ENCODE measurements at places on chromosomes 1 and 21.

DNA sequence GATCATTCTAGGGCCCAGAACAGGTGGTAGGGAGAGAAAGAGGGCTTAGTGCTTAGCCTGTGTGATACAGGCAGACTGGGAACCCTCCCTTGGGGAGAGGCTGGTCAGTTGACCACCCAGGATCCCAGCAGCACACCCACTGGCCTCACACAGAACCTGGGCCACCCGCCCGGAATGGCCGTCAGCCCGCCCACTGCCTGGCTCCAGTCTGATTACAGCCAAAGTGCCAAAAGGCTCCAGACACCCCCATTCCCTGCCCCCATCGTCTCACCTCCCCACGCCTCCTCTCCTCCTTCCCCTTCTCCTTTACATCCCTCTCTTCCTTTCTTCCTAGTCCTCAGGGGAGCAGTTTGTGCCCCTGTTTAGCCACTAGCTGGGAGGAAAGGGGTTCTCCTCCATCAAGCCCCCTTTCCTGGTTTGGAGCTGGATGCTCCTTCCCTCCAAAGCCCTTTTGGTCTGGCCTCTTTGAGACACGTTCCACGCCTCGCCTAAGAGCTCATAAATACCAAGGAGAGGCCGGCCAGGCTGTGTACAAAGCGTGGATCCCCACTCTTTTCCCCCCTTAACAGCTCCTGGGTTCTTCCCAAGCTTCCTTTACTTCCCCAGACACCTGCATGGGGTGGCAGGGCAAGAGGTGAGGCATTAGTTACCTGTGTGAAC is 4.6 kb upstream of the WNT2B start:
- no peak for DNase-seq

DNA sequence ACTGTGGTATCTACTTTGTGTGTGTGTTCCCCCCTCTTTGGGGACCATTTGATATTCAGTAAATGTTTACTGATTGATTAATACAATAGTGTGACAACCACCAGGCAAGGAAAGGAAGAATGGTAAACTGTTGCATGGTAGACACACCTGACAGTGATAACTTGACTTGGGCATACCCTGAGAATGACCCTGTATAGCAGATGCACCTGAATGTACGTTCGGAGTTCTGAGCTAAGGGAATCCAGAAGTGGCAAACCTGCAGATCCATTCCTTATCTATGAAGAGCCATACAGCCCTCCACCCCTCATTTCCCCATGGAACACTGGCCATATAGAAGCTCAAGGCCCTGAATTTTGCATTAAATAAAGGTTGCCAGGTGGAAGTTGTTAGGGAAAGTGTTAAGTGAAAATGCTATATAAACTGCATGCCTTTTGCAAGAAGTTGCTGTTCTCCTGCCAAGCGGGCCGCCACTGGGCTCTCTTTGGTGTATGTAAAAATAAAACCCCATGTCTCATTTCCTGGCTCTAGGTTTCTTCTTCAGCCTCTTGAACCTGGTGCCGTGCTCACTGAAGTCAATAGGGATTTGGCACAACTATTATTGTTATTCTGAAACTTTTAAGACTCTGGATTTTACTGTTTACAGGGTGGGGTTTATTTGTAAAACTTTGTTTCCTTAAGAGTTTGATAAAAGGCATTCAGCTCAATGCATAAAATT is 32.6 kb upstream of the DENND1B start:
- no peak for DNase-seq

DNA sequence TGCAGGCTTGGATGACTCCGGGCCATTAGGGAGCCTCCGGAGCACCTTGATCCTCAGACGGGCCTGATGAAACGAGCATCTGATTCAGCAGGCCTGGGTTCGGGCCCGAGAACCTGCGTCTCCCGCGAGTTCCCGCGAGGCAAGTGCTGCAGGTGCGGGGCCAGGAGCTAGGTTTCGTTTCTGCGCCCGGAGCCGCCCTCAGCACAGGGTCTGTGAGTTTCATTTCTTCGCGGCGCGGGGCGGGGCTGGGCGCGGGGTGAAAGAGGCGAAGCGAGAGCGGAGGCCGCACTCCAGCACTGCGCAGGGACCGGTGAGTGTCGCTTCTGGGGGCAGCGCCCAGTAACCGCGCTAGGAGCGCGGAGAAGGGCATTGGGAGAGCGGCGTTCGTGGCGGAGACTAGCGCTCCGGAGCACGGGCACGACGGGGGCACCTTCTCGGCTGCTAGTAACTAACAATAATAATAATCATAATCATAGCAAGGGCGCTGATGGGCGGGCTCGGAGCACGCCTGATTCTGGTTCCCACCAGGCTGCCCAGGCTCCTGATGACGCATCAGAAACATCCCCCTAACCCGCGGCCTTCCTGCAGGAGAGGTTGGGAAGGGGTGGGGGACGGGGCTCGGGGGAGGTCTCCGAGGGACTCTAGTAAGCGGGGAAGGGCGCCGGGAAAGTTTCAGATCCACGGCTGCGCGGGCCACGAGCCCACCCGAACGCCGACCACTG is at the start of gene MX1:
MX1 (plus strand) TSS at position 286 of the 722 bp plus-strand sequence. CDS start 5,832 bp downstream, outside the sequence.
- peak; percentile 30 for DNase-seq

DNA sequence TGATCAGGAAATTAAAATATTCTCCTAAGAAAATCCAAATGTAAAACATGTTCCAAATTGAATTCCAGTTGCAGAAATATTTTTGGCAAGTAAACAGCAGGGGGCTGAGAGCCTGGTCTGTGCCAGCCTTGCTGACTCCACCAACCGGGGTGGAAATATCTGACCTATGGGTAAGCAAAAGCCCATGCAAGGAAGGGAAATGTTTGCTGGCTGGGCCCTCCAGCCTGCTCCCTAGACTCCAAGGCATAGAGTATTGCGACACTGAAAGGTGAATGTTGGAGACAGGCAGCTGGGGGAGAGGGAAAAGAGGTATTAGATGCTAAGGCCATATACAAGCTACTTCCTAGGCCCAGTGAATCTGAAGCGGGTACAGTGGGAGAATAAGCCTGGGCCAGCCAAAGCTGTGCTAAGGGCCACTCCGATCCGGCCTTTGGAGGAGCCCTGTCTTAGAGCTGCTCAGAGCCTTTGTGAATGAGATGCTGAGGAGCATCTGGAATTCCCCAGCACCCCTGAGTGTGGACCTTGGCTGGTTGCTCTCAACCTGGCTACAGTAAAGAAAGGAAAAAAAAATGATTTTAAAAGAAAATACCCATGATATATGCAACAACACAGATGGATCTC is 24.9 kb upstream of the ATP1B1 start:
- no peak for DNase-seq

GRCh38 chr1:45213892-45214291 is 7.5 kb upstream of the ZSWIM5 start:
- DNase-seq = no peak

DNA sequence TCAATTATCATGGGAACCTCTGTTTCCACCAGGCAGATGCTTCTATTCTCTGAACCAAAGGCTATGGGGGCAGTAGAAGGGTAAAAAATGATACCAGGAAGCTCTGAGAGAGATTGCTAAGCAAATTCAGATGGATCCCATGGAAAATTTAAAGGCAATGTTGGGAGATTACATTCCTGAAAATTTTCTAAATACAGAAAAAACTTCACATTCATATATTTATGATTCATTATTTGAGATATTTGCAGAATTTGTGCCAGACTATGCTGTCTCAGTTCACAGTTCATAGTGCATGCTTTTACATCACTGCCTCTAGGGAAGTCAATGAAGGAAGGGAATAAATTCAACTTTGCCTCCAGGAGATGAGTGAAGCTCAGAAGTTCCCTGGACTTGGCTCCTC is 57.5 kb downstream of the KCNT2 start:
- DNase-seq = no peak

- DNase-seq = no peak
These were observed 2.0 kb upstream of the INPP5B start for GRCh38 chr1:37948841-37949240.

DNA sequence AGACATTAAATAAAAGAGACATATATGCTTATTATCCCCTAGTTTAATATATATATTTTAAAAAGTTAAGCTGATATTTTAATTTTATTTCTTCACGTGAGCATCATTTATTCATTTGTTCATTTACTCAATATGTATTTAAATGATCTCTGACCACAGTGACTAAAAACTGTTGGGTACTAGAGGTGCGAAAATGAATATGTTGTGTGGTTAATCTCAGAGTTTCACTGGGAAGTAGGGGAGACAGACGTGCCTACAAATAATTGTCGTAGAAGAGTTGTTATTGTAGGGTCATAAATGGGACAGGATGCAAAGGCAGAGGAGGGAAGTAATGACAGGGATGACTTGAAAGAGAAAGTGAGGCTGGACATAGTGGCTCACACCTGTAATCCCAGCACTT is 213.0 kb upstream of the CACYBP start:
- no peak for DNase-seq

GRCh38 chr1:67350783-67351182 is 43.1 kb downstream of the IL12RB2 start:
- DNase-seq = no peak

DNA sequence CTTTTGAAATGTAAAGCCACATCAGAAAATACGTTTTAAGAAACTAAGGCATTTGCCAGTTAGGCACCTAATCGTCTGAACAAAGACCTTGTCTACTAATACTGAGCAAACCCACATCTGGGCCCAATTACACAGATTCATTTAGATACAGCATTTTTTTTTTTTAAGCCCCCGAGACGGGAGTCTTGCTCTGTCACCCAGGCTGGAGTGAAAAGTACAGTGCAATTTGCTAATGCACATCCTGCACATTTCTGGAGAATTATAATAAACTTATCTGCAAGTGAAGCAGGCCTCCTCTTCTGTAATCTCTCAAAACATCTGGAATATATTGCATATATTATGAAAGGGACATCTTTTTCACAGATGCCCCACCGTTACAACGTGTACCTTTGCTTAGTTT is 3.3 kb downstream of the RSRP1 start:
- no peak for DNase-seq

DNA sequence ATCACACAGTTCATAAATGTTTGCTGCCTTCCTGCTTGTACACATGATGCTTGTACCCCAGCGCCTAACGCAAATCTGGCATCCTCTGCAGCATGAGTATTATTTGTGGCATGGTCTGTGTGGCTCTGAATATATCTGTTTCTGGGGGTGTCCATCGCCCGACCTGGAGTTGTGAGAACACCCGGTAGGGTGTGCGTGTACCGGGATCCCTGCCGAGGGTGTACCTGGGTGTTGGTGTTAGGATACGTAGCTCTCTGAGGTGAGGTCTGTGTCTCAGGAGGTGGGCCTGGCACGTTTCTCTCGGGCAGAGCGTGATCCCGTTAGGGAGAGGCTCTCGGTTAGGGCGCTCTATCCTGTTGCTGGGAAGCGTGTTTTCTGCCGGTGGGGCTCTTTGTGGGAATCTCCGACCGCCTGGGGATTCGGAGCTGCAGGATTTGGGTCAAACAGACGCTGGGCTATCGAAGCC is 10.4 kb upstream of the CDC20 start:
- DNase-seq = no peak

All from fibroblast of mammary gland (primary cell).